Right cardiac atrium (tissue), 5 donors: ENCODE measurements at places on chromosomes 11 and 22. TPM values are rescaled to one million over a fixed set of nuclear protein-coding genes. Genes with fewer than 3 reads are reported as not detected.

The KRTAP5-9 gene
- total RNA-seq, result not detected

The NRIP3 gene
- 3.8 TPM for total RNA-seq

The SAA4 gene
- not detected for total RNA-seq

The LRRC4C gene
- 1.5 TPM for total RNA-seq

The MISFA gene
- 8.2 TPM for total RNA-seq

The DAGLA gene
- total RNA-seq, result 6.6 TPM

The PRR5L gene
- total RNA-seq, result 5.0 TPM

The NDUFS3 gene
- 152 TPM for total RNA-seq

The MYRF gene
- total RNA-seq, result 1.5 TPM

The C22orf31 gene
- total RNA-seq, result not detected

The SYCE3 gene
- not detected for total RNA-seq
